Neural progenitor cell (in vitro differentiated cells): ENCODE measurements at places on chromosomes 1 and 21. TPM values are rescaled to one million over a fixed set of nuclear protein-coding genes. Genes with fewer than 3 reads are reported as not detected.

Gene MSH4
- 0.09 TPM in 1 of 2 replicates, not detected in the other for total RNA-seq

Gene CD84
- total RNA-seq: not detected in 2 replicates

DNA sequence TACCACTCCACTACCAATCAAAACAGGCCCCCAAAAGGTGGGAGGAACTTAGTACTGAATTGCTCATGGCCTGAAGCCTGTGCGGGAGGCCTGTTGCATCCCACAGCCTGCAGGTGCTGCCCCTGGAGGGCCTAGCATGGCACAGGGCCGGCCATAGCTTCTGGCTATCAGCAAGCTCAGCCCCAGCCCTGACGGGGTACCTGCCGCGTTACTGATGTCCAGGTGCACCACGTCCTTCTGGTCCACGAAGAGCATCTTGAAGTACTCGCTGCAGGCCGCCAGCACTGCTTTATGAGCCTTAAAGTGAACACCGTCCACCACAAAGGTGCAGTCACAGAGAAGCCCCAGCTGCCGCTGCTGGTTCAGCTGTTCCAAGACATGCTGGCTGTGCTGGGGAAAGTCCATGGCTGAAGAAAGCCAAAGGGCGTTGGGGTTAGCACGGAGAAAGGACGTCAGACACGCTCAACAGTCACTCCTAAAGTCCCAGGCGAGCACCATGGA, 27.8 kb downstream of the ZBTB17 start:
- no peaks in the 10 kb centered on the region for H3K36me3 ChIP-seq
- H3K4me1 ChIP-seq: peaks cover 7% of the 10 kb centered on the region
- H3K27ac ChIP-seq: no peak overlapping the region
- H3K4me3 ChIP-seq: no peak overlapping the region

DNA sequence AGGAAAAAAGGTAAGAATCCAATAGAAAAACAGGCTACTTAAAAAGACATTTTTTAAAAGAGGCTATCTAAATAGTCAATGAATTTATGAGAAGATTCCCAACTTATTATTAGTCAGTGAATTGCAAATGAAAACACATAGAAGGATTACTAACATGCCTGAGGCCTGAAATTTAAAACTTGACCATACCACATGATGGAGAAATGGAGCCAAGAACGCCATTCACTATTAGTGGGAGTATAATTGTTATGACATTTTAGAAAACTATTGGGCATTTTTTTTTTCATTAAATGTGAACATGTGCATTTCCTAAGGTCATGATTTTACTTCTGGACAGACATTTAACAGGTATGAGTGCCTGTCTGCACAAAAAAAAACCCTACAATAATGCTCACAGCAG, 24.8 kb upstream of the OR2B11 start:
- no peak for DNase-seq
- H3K27me3 ChIP-seq: no peaks in the 10 kb centered on the region
- H3K4me1 ChIP-seq: no peaks in the 10 kb centered on the region
- H3K4me3 ChIP-seq: no peak overlapping the region

GRCh38 chr1:204894606-204895005, 23.9 kb downstream of the NFASC start:
- H3K36me3 ChIP-seq: no peaks in the 10 kb centered on the region
- H3K27ac ChIP-seq: no peak overlapping the region
- no peaks in the 10 kb centered on the region for H3K27me3 ChIP-seq
- no peak overlapping the region for H3K4me3 ChIP-seq
- no peak for DNase-seq
- H3K4me1 ChIP-seq: no peaks in the 10 kb centered on the region

DNA sequence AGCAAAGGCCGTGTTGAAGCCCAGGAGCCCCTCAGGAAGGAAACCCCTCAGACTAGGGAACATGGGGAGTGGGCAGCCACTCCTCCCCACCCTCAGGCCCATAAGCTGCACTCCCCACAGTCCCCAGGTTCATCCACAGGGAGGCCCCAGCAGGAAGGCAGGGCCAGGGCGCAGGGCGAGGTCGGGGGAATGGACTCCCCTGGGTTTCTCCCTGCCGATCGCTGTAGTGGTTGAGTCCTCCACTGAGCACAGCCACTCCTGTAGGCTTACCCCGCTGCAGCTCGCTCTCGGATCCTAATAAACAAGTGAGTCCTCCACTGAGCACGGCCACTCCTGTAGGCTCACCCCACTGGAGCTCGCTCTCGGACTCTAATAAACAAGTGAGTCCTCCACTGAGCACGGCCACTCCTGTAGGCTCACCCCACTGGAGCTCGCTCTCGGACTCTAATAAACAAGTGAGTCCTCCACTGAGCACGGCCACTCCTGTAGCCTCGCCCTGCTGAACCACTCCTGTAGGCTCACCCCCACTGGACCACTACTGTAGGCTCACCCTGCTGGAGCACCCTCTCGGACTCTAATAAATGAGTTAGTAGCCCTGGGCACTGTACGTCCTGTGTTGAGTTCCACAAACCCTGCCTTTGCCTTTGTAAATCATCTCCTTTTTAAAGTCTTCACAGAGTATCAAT, 16.2 kb upstream of the COL18A1 start:
- no peak overlapping the region for H3K4me3 ChIP-seq
- no peaks in the 10 kb centered on the region for H3K36me3 ChIP-seq
- H3K4me1 ChIP-seq: peaks cover 1% of the 10 kb centered on the region
- H3K27ac ChIP-seq: no peak overlapping the region
- H3K27me3 ChIP-seq: no peaks in the 10 kb centered on the region
